ENCODE measurements at places on chromosomes 5 and 9. TPM values are rescaled to one million over a fixed set of nuclear protein-coding genes. Genes with fewer than 3 reads are reported as not detected.

The JAKMIP2 gene
- 4.1 TPM for total RNA-seq

The TLX3 gene
- not detected for total RNA-seq

DNA sequence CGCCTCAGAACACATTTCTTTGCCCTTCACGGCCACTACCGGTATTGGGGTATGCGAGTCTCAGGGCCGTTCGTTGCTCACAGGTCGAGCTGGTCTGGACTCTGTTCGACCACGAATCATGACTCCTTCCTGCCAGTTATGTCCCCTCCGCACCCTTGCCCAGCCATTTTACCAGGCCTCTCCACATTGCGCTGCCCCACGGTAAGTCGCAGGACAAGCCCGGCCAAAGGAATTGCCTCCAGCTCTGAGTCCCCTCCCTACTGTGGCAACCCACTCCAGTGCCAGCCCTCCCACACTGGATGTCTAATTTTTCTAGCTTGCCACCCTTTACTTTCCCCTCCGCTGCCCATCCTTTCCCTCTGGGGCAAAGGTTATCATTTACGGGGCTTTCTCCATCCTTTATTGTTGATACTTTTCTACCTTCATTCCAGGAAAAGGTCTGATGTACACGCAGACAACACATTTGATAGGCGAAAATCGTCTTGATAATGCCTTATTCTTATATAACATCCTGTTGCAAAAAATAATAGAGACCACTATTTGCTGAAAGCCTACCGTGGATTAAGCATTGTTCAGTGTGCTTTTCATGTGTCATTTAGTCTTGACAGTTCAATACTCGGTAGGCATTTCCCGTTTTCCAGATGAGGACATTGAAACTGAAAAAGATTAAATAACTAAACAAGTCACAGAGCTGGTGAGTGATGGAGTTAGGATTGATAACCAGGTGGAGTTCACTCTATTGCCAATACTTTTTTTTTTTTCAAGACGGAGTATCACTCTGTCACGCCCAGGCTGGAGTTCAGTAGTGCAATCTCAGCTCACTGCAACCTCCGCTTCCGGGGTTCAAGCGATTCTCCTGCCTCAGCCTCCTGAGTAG lies 958 bp upstream of the HSPA5 start:
- H3K27me3 ChIP-seq: no peaks in the 10 kb centered on the region
- peak overlapping the region; percentile 100 for H3K4me3 ChIP-seq
- peaks cover 26% of the 10 kb centered on the region for H3K4me1 ChIP-seq
- H3K27ac ChIP-seq: peak overlapping the region; percentile 98
- DNase-seq: no peak
- peaks cover 42% of the 10 kb centered on the region for H3K36me3 ChIP-seq

DNA sequence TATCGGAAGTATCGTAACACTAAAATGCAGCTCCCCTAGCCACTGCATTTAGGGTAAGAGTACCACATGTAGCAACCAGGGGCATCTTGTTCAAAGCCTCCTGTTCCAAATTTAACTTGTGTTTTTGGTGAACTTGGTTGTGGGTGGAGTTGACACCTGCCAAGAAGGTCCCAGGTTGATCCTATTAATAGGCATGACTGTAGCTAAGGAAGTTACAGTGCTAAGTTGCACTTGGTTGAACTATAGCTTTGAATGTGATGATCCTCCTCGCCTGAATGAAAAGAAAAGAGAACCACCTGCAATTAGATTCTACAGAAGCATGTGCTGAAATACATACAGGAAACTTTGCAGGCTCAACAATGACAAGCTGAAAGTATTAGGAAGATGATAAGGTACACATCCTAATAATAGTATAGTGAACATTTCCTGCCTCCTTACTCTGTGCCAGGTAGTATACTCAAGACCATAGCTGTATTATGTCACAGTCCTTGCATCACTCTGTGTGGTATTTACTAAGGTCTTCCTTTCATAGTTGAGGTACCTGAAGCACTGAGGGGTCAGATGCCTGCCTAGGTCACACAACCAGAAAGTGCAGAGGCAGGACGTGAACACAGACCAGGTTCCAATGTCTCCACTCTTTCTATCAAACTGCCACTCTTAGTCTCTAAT lies 64.5 kb upstream of the PIP5K1B start:
- no peaks in the 10 kb centered on the region for H3K36me3 ChIP-seq
- peaks cover 37% of the 10 kb centered on the region for H3K4me1 ChIP-seq
- peak overlapping the region; percentile 83 for H3K27ac ChIP-seq
- no peaks in the 10 kb centered on the region for H3K27me3 ChIP-seq

DNA sequence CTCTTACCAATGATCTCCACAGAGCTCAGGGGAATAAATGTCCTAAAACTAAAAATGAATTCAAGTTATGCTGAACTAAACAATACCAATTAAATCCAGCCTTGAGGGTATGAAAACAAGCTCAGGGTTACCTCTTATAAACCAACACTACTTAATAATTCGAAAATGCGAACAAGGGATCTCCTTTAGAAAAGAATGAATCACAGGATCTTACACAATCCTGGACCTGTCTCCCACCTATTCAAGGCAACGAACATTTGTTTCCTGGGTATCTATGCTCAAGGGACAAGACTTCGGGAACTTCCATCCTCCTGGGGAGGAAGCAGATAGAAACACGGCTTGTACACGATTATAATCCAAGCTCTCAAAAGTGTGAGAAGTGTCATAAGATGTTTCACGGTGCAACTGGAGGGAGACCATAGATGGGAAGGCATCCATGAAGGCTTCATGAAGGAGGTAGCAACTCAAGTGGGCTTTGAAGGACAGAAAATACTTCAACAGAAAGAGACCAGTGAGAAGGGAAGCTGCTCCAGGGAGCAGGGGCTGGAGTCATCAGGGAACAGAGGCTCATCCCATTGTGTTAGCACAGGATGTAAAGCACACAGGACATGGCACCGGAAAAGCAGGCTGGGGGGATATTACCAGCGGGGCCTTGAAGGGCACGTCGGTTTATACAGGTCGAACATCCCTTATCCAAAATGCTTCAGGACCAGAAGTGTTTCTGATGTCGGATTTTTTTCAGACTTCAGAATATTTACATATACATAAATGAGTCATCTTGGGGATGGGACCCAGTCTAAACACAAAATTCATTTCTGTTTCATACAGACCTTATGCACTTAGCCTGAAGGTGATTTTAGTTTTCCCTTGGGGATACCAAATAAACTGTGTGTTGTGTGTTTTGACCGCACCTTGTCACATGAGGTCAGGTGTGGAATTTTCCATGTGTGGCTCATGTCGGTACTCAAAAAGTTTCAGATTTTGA lies 87.4 kb downstream of the TLE1 start:
- no peaks in the 10 kb centered on the region for H3K4me1 ChIP-seq
- no peak overlapping the region for H3K4me3 ChIP-seq
- no peak for DNase-seq
- no peaks in the 10 kb centered on the region for H3K27me3 ChIP-seq
- H3K27ac ChIP-seq: no peak overlapping the region

Measured in activated T-helper 2 cell treated with anti-CD3 and anti-CD28 coated beads, Interferon-gamma antibody, Interleukin-2, Interleukin-4, amounts not matched to agents 10 μg/mL and 5 μg/mL and 100 μg/mL, durations not matched to agents 14 hours and 24 hours and 36 hours (primary cell).